ENCODE measurements at places on chromosomes 11 and 22.
A peak's percentile ranks its signal among the peaks of the same experiment; 100 is the strongest.

DNA sequence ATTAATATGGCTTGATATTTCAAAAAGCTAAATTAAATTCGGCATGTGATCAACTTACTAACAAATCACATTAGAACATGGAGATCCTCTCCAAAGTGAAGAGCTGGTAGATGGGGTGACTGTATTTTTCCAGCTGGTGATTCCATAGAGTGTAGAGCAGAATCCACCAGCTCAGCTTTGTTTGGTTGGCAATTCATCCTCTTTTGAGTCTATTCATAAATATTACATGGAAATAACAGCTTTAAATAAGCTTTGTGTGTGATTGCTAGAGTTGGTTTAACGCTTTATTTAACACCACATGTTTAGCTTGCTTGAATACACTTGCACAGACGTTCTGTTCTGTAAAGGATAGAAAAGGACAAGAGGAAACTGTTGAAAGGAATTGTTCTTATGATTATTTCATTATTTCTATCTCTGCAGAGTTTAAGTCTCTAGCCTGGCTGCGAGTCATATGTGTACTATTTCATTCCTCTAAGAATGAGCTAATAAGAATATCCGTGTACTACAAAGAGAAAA, 738.3 kb upstream of the KIRREL3 start:
- DNase-seq = no peak

DNA sequence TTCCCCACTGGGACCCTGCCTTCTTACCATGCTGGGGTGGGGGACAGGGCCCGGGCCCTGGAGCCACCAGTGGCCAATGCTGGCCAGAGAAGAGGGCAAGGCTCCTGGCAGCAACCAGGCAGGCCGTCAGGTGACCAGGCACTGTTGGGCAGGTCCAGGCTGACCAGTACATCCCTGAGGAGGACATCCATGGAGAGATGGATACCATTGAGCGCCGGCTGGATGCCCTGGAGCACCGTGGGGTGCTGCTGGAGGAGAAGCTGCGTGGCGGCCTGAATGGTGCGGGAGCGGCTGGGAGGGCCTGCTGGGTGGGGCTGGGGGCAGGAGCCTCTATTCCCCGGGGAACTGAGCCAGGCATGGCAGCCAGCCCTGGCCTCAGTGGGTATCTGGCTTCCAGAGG, 21.0 kb downstream of the C22orf23 start:
- DNase-seq = no peak

DNA sequence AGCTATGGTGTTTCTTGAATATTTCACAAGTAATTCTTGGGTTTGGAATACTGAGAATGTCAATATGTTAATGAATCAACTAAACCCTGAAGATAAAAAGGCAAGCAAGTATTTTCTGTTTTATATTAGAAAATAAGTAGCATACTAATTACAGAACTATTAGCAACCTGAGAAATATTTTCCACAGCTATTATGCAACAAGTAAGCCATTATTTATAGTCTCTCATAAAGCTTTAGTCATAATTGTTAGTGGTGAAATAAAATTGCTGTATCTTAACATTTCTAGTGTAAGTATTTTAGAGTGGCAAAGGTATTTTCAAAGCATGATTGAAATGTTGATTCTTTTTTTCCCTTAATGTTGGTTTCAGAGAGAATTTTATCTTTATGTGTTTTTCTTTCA, 53.3 kb downstream of the FAR1 start:
- DNase-seq = no peak

DNA sequence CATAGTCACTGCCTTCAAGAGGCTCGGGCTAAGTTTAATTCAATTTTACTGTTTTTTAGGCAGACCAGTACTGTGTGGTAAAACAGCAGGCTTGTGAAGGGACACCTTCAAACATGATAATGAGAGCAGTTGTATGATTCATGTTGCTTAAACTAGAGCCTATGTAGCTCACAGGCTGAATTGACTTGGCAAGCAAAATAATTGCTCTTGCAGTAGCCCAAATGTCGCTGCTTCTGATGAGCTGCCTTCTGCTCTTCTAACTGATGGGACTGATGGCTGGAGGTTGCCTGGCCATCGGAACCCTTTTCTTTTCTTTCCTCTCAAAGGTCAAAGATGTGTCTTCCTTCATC, 137.6 kb downstream of the MAML2 start:
- DNase-seq = no peak

GRCh38 chr11:82680252-82680651, 53.4 kb downstream of the FAM181B start:
- no peak for DNase-seq

- no peak for DNase-seq
Observed at GRCh38 chr11:78019808-78020207, 3.3 kb downstream of the KCTD14 start.

DNA sequence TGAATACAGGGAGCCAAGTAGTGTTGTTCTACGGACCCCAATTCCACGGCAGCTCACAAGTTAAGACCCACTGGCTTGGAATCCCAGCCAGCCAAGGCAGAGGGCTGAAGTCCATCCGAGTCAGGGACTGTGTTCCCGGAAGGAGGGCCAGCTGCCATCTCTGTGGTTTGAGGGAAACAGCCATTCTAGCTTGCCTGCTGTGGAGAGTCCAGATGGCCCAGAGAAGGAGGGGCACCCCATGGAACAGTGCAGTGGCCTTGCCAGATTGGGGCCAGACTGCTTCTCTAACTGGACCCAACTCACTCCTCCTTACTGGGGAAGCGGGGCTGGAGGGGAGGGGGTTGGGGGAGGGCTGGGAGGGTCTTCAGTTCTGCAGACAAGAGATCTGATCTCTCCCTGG, 156.4 kb downstream of the FAM181B start:
- DNase-seq = no peak

DNA sequence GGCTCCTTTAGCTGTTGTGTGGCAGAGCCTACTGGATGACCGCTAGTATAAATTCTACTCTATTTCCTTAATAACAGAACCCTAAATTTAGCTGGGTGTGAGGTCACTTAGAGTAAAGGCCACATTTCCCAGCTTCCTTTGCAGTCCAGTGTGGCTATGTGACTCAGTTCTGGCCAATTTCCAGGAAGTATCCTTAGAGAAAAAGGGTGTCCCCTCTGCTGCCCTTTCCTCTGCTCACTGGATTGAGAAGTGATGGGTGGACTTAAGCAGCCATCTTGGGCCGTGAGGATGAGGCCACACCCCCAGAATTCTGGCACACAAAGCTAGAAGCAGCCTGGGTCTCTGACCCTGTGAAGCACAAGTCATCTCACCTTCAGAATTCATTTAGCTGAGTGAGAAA, 11.7 kb upstream of the RASD2 start:
- DNase-seq = no peak

DNA sequence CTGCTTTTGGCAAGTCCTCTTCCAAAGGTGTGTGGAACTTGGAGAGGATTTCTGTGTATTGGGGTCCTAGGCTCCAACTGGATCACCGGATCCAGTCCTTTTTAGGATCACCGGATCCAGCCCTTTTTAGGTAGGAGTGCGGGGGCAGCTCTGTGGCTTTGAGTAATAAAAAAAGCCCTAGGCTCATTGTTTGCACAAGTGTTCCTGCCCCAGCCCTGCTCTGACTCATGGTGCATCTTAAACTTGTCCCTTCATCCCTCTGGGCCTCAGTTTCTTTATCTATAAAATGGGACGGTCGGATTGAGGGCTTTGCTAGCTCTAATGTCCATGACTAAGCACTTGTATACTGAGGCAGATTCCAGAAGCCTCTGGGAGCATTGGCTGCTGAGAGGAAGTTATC, 22.7 kb upstream of the CD44 start:
- DNase-seq = no peak

DNA sequence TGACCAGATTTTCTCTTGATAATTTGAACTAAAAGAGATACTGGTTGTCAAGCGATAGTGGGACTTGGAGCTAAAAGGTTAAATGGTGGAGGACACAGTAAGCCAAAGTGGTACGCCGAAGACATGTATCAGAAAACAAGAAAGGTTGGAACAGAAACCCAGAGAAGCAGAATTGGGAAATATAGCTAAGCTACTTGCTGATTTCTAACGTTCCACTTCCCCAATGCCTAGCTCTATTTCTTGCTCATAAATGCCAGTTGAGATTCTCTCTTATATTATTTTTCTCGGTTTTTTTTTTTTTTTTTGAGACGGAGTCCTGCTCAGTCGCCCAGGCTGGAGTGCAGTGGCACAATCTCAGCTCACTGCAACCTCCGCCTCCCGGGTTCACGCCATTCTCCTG, 12.7 kb downstream of the TMEM41B start:
- DNase-seq = peak; percentile 30

DNA sequence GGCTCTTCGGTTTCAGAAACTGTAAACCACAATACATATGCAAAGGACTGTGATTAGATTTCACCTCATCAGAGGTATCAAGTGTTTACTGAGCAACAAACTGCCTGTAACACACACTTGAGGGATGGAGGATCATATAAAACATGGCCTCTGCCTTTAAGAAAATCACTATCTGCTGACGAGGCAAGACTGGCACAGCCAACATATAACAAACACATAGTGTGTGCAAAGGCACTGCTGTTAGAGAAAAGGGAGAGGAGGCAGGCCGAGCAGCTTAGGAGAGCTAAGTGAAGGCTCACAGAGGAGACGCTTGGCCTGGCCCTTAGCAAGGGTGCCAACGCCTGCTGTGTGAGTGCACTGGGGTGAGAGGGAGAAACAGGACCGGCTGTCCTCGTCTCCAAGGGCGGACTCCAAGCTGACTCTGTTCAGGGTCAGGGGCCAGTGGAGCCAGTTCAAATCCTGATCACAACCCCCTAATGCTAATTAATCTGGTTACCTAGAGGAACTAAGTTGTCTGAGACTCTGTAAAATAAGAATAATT, 48.2 kb downstream of the LRFN4 start:
- DNase-seq = no peak

DNA sequence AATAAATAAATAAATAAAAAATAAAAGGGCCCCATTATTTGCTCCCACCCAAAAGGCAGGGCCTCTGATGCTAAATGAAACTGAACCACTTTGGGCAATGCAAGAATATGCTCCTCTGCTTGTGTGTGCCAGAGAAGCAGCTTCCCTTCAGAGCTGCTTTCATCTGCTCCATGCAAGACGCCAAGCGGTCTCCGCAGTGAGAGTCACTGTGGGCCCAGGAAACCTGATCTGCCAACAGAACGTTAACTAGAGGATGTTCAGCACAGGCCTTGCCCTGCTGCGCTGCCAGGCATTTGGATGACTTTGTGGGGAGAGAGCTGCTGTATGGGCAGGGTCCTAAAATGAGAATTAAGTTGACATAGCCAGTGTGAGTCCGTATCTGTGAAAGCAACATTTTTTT, 43.7 kb upstream of the APOA1 start:
- no peak for DNase-seq

DNA sequence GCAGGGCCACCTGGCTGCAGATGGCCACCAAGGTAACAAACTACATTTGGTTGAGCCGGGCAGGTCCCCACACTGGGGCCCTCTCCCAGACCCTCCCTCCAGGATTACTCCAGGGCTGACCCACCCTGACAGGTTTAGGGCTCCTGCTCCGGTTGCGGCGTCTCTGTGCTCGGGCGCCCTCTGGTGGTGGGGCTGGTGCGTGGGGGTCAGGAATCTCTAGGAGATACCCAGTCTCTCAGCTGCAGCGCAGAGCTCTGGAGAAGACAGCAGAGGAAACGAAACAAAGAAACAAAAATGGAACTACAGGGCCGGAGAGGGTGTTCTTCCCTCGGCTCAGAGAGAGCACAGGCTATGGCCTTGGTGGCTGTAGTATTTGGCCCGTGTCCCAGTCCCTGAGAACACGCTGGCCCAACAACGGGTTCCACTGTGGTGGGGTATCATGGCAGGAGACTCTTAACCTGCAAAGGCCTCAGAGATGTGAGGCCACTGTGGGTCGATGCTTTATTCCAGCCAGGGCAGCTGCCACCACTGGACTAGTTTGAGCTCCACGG, 2.4 kb downstream of the C11orf96 start:
- DNase-seq = peak; percentile 80

DNA sequence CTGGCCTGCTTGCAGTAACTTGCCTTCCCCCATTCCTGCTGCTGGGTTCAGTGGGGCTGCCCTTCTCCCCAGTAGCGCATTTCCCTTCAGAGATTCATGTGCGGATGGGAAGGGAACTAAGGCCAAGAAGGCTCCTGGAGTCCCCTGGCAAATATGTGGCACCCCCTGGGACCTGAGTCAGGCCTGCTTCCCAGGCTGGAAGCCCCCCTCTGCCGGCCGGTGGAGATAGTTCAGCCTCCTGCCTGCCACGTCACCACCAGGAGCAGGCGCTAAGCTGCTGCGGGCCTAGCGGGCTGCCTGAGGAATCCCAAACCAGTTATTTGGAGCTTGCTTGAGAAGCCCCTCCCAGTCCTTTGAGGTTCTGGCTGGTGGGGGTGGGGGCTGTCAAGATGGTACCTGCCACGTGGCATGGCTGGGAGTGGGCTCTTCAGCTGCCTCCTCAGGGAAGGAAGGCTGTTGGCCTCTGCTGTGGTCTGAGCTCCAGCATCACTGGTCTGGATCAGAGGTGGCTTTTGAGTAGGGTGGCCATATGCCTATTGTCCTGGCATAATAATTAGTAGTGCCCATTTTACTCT, 2.0 kb downstream of the SERPINH1 start:
- DNase-seq = no peak

DNA sequence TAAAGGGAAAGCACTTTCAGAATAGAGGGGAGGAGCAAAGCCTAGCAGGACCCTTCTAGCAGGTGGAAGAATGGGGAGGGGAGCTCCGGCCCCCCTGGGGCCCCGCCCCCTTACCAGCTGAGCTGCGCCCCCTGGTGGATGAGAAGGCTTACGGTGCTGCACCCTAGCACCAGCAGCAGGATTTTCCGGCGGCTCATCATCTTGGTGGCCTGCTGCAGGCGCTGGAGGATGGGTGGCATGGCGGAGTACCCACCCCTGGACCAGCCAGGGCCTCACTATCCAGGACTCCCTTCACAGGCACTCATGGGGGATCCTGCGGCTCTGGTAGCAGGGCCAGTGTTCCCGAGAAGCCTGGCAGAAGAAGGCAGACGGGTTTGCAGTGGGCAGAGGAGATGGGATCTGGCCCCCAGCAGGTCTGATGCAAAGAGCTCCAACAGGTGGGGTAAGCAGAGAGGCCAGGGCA, 3.8 kb downstream of the GAL3ST3 start:
- DNase-seq = peak; percentile 90

All from suppressor macrophage treated with lipopolysaccharide for 1 hour (primary cell).